ENCODE measurements at places on chromosomes 1 and 21.

DNA sequence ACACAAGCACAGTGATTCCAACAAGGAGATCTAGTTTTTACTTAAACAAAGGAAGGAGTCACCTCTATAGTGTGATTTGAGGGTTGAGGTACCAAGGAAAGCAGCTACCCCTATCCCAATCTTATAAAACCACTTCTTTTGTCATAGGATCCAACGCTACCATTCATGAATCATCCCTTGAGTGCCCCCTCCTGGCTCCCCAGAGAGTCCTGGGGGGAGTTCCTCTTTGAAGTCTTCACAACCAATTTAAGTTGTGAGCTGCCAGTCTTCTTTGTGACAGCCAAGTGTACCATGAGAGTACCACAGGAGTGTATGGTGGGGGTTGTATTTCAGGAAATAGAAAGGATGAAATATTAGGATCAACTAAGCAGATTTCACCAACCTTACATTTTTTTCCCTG is 39.1 kb upstream of the NHLH2 start:
- DNase-seq, result no peak

- DNase-seq, result peak; percentile 29
These were observed 32.9 kb downstream of the GPA33 start for GRCh38 chr1:167057241-167057688.

GRCh38 chr1:225508538-225509375 is 80.9 kb upstream of the LBR start:
- peak; percentile 42 for DNase-seq

- no peak for DNase-seq
These were observed 44.0 kb upstream of the LMO4 start for GRCh38 chr1:87284456-87285240.

- no peak for DNase-seq
These were observed 14.3 kb upstream of the SPEN start for GRCh38 chr1:15833069-15833679.

DNA sequence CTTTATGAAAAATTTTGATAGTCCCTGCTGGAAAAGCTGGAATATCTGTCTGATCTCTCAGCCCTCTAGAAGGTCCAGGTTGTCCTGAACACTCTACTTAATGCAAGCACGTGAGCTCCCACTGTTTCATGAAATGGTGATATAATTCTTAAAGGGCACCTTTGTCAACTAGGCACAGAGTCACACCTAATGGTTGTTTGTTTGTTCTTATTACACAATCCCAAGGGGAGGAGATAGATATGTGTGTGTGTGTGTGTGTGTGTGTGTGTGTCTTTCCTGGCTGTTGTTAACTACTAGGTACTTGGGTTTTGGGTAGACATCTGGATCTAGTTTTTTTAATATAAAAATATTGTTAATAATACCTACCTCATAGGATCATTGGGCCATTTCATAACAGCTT is 63.9 kb downstream of the GRIK1 start:
- no peak for DNase-seq

DNA sequence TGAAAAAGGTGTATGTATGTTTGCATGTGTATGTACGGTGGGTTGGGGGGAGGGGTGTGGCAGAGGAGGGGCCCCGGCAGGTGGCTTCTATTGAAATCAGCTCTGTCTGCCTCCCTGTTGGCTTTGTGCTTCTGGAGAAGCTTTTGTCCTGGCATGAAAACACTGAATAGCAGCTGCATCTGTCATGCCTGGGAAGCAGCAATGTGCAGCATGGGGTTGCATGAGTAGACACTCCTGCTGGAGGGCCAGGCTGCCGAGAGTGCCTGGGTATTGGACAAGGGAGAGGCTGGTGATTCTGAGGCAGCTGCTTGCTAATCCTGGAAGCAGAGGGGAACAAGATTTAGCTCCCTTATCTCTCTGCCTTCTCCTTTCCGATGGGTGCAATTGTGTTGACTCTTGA is 20.5 kb downstream of the MAPKAPK2 start:
- DNase-seq, result no peak

DNA sequence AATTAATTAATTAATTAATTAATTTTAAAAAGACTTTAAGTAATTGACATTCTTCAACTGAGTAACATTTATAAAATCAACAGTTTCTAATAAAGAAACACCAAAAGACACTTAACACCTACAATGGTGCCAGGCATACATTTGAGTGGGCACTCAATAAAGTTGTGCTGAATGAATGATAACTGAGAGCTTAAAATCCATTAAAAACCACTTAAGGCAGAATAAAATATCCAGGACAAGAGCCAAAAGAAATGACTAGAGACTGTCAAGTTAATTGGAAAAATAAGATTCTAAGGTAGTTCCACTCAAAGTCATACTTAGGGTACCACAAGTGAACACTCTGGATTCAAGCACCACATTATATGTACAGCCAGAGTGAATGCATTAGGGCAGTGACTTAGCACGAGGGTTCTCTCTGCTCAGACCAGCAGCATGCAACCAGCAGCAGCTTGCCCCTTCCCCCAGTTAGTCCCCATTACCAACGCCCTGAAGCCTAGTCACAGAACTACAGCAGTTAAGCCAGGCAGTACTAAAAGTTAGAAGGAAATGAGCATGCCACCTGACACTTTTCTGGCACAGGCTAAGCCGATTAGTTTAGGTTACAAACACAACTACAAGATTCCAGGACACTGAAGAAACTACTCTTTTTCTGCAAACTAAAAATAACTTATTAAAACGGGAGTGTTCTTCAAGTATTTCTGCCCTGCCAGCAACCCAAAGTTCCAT is 46.5 kb downstream of the LUZP1 start:
- DNase-seq, result peak; percentile 13

DNA sequence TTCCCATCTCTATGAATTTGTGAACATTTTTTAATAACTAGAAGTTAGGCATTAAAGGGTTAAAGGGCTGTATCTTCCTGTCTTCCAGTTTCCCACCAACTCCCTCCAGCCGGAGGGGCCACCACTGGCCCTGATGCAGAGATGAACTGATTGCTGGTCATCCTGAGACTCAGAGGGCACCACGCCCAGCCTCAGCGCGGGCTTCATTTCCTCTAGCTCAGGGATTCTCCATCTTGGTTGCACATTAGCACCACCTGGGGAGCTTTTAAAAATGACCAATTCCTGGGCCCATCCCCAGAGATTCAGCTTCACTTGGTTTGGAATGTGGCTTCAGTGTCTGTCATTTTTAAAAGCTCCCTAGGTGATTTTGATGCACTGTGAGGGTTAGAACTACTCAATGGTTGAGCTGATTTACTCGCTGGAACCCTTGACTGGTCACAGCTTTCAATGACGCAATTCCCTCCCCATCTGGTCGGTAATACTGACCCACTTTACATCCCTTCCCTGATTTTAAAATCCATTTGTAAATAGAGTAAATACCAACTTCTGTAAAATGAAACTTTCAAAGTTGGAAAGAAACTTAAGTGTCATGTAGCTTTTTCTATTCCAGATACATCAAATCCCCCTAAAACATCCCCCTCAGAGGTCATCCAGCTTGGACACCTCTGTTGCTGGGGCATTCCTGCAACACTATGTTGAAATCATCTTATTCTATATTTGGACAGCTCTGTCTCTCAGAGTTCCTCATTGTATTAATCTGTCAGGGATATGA is 5.1 kb downstream of the NAV1 start:
- no peak for DNase-seq

DNA sequence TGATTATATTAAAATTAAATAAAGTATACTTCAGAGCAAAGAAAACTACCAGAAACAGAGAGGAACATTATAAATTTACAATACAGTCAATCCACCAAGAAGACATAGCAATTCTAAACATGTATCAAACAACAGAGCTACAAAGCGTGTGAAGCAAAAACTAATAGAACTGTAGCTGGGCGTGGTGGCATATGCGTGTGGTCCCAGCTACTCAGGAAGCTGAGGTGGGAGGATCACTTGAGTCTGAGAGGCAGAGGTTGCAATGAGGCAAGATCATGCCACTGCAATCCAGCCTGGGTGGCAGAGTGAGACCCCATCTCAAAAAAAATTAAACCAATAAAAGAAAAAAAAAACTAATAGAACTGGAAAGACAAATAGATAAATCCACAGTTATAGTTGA is 12.3 kb downstream of the CCDC185 start:
- no peak for DNase-seq

- DNase-seq, result no peak
These were observed 412.1 kb downstream of the DPYD start for GRCh38 chr1:97508653-97509218.

- peak; percentile 69 for DNase-seq
These were observed 5.7 kb downstream of the ALG14 start for GRCh38 chr1:95067062-95067461.

GRCh38 chr1:32965251-32965747 is 690 bp upstream of the RNF19B start:
- no peak for DNase-seq

GRCh38 chr1:48692235-48692634 is 84.5 kb downstream of the BEND5 start:
- DNase-seq, result no peak

DNA sequence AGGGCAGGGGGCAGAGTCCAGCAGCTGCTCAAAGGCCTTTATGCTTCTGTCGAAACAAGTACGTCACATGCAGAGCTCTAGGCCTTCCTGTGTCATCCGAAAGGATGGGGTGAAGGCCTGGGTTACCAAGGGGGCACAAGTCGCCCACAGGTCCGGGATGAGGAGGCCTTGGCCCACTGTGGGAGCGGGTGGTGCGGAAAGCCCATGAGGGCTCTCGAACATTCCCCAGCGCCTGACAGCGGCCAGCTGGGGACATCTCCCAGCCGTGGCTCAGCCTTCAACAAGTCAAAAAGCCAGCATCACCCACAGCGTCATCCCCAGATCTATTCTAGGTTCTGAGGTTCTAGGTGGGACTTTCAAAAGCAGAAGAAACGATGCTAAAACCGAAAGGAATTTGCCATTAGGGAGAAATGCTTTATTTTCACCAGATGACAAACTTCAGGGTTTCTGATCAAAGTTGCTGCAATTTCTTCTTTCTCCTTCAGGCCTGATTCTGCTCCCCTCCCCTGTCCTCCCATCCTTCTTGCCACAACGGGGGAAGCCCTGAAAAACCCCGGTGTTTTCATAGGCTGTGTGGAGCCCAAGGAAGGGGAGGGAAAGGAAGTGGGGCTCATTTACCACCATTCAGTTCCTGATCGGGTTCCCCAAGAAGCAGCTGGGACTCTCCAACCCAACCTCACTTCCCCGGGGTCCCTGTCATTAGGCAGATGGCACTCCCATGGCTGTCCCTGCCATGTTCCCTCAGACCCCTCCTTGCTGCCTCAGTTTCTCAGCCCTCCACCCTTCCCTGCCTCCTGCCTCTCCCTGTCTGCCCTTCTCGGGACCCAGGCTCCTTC is 17.6 kb downstream of the GPR137B start:
- DNase-seq, result no peak

GRCh38 chr1:89657886-89658285 is 25.0 kb downstream of the LRRC8C start:
- no peak for DNase-seq

- no peak for DNase-seq
These were observed 1.8 kb downstream of the PTBP2 start for GRCh38 chr1:96723377-96723776.

DNA sequence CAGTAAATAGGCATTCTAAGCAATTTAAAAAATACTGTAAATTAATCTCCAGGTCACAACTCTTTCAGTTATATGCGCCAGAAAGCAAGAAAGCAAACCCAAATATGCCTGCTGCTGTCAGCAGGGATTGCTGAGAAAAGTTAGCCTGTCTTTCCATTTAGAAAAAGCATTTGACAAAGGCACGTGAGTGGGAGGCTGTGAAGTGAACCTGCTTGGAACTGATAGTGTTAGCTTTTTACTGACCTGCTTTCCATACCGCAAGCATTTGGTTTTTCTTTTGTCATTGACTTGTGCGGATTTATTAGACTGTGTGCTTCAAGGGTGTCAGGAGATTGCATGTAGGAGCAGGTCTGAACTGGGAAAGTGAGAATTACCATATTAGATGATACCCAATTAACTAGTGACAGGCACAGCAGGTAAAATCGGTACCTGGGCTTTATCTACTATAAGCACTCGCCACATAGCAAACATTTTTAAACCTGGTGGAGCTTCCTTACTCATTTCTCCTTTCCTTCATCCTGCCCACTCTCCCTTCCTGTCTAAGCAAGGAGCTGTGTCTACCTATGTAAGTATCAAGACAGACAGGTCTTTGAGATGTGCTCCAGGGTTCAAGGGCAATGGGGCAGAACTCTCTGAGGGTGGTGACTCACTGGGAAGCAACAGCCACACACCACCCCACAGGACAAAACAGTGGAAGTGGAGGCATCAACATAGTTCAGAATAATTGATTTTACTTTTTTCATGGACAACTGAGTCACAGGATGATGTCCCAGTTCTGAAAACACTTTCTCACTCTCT is 323.9 kb downstream of the DISC1 start:
- no peak for DNase-seq

GRCh38 chr21:37045149-37045548 is 27.7 kb downstream of the PIGP start:
- DNase-seq, result no peak

GRCh38 chr1:156667610-156667967 is 9.6 kb downstream of the NES start:
- DNase-seq, result no peak

DNA sequence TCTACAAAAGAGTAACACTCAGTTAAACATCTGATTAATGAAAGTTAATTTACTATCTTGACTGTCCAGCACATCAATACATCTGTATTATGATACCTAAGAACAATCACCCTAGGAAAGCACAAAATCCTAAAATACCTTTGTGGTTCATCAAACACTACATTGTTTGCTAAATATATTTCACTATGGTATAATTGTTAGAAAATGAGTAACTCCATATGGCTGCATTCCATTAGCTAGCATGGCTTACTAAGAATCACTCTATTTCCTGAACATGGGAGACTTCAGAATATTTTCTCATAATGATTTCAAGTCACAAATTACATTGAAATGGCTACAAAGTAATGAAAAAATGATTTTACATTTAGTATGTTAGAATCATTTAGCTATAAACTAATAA is 12.5 kb downstream of the TRMT1L start:
- DNase-seq, result no peak

DNA sequence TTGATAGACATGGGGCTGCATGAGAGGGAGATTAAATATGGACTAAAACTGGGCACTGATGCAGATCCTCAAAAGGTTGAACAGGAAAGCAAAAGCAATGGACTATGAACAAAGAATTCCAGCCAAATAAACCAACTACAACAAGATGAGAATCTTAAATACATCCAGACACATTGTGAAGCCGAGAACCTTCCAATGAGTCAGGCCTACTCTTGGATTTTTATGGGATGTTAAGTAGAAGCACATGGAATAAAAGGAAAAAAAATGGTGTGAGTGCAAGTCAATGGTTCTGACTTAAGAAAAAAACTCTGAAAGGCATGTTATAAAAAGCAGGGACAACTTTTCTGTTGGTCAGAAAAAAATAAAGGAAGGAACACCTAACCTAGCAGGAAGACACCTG is 227.2 kb downstream of the DPYD start:
- DNase-seq, result no peak

DNA sequence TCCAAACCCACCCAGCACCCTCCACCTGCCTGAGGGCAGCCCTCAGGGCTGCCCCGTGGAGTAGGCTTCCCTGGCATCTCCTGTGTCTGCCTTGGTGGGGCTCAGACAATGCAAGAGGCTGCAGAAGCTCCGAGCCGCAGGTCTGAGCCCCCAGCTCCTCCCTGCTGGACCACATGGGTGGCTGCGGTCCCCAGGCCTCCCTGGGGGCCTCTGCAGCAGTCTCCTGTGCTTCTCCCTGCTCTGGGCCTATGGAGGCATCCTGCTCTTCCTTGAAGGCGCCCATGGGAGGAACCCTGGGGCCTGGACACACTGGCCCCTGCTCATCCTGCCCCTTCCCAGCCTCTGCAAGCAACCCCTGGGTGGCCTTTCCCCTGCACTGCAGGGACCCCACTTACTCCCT is 86.1 kb upstream of the ACTRT2 start:
- DNase-seq, result no peak

GRCh38 chr1:183087001-183087400 is 63.8 kb downstream of the LAMC1 start:
- DNase-seq, result no peak

Data from adrenal gland (tissue), 19 donors.